ENCODE measurements at places on chromosomes 13 and 19. TPM values are rescaled to one million over a fixed set of nuclear protein-coding genes. Genes with fewer than 3 reads are reported as not detected.
A peak's percentile ranks its signal among the peaks of the same experiment; 100 is the strongest.

Gene IGFL4
- total RNA-seq, result not detected

Gene C2CD4C
- total RNA-seq, result 2.4 TPM

Gene ATP12A
- total RNA-seq, result not detected

Gene CYP2B6
- total RNA-seq, result 1.1 TPM

Gene CCDC61
- 15.9 TPM for total RNA-seq

Gene C13orf46
- 7.1 TPM for total RNA-seq

Gene DKKL1
- 1.0 TPM for total RNA-seq

Gene MAN2B1
- 176 TPM for total RNA-seq

Gene RNF113B
- not detected for total RNA-seq

Gene ZNF729
- total RNA-seq, result not detected

Gene FFAR1
- not detected for total RNA-seq

- H3K27me3 ChIP-seq, result no peaks in the 10 kb centered on the region
- H3K36me3 ChIP-seq, result peaks cover 6% of the 10 kb centered on the region
- no peak overlapping the region for H3K27ac ChIP-seq
- H3K4me3 ChIP-seq, result no peak overlapping the region
- H3K4me1 ChIP-seq, result no peaks in the 10 kb centered on the region
These were observed 185.7 kb downstream of the ABCC4 start for GRCh38 chr13:95115525-95115924.

GRCh38 chr13:49454388-49455006 is 10.4 kb downstream of the SETDB2 start:
- no peak overlapping the region for H3K4me3 ChIP-seq
- peaks cover 8% of the 10 kb centered on the region for H3K4me1 ChIP-seq
- peak overlapping the region; percentile 3 for H3K27ac ChIP-seq
- no peaks in the 10 kb centered on the region for H3K27me3 ChIP-seq
- no peak for DNase-seq

DNA sequence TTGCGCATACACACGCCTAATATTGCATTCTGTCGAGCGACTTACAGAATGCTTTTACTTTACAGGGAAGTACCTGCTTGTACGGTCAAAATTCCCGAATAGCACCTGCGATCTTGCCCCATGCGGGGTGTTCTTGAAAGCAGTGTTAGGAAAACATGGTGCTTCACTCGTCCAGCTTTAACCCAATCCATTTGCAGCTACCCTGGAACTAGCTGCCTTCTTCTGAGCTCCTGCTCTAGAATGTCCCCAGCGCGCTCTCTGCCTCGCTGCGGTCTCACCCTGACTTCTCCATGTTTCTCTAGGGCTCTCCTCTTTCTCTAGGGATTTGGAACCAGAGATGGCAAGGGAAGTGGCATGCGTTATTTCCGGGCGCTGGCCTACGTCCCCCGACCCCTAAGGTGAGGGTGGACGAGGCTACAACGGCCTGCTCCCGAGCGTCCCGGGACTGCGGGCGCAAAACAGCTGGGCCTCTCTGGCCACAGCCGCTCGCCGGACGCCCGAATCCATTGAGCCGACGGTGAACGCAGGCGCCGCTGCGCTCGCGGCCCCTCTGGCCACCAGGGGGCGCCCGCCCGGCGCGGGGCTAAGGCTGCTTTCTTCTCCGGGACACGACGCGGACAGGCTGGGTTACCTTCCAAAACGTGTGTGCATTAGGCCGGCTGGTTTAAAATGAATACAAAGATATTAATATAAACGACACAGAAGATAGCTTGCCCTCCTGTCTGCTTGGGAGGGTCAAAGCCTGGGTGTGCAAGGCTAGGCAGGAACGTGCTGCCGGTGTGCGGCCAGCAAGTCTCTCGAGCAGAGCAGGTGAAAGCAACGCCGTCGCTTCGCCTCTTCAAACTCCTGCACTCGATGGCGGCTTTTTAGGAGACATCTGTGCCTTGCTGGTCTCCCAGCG is 1.8 kb upstream of the SPRY2 start:
- H3K27ac ChIP-seq, result peak overlapping the region; percentile 90
- H3K4me3 ChIP-seq, result peak overlapping the region; percentile 90
- H3K27me3 ChIP-seq, result no peaks in the 10 kb centered on the region
- no peaks in the 10 kb centered on the region for H3K36me3 ChIP-seq

DNA sequence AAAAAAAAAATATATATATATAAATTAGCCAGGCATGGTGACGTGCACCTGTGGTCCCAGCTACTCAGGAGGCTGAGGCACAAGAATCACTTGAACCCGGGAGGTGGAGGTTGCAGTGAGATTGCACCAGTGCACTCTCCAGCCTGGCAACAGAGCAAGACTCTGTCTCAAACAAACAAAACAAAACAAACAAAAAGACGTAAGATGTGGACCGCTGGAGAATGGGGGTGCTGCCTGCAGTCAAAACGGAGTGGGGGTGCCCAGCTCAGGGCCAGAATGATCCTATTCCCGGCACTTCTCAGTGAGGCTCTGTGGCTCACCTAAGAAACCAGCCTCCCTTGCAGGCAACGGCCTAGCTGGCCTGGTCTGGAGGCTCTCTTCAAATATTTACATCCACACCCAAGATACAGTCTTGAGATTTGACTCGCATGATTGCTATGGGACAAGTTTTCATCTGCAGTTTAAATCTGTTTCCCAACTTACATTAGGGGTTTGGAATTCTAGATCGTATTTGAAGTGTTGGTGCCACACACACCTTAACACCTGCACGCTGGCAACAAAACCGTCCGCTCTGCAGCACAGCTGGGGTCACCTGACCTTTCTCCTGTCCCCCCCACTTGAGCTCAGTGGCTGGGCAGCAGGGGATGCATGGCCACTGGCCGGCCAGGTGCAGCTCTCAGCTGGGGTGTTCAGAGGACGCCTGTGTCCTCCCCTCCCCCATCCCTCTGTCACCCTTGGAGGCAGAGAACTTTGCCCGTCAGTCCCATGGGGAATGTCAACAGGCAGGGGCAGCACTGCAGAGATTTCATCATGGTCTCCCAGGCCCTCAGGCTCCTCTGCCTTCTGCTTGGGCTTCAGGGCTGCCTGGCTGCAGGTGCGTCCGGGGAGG is at the start of gene F7:
TSS of gene F7 (plus strand) at position 760 of the 889 bp plus-strand sequence. CDS start at position 811, 51 bp downstream.
- no peaks in the 10 kb centered on the region for H3K36me3 ChIP-seq
- no peak within 1 kb of the TSS for H3K27ac ChIP-seq
- no peak within 1 kb of the TSS for H3K4me3 ChIP-seq
- peaks cover 5% of the 10 kb centered on the region for H3K4me1 ChIP-seq
- H3K27me3 ChIP-seq, result peaks cover 12% of the 10 kb centered on the region

GRCh38 chr13:52926971-52927370 is 78.5 kb upstream of the PCDH8 start:
- H3K27ac ChIP-seq, result no peak overlapping the region
- H3K36me3 ChIP-seq, result no peaks in the 10 kb centered on the region
- H3K27me3 ChIP-seq, result no peaks in the 10 kb centered on the region
- H3K4me1 ChIP-seq, result no peaks in the 10 kb centered on the region
- no peak overlapping the region for H3K4me3 ChIP-seq

- H3K4me1 ChIP-seq, result peaks cover 14% of the 10 kb centered on the region
- peaks cover 18% of the 10 kb centered on the region for H3K27me3 ChIP-seq
- H3K4me3 ChIP-seq, result no peak overlapping the region
These were observed 3.5 kb downstream of the KCNN4 start for GRCh38 chr19:43777163-43777695.

DNA sequence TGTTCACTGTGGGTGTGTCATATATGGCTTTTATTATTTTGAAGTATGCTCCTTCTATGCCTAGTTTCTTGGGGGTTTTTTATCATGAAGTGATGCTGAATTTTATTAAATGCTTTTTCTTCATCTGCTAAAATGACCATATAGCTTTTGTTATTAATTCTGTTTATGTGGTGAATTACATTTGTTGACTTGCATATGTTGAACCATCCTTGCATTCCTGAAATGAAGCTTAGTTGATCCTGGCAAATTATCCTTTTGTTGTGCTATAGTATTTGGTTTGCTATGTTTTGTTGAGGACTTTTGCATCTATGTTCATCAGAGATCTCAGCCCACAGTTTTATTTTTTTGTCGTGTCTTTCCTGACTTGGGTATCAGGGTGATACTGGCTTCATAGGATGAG is 12.1 kb downstream of the GPC6 start:
- no peaks in the 10 kb centered on the region for H3K36me3 ChIP-seq
- DNase-seq, result no peak
- H3K4me1 ChIP-seq, result no peaks in the 10 kb centered on the region

DNA sequence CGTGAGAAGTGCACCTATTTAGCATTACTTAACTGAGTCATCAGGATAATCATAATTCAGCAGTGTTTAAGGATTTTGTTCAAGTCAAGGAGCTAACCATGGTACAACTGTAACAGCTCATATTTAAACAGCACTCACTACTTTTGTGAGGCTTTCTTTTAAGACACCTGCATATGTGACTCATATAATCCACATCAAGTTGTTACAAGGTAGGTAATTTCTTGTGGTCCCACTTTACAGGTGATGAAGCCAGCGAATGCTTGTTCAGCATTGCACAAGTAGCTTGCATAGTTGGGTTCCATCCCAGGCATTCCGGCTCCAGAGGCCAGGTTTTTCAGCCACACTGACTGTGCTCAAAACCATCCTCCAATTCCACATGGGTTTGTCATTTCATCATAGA is 569.2 kb downstream of the MYO16 start:
- no peaks in the 10 kb centered on the region for H3K4me1 ChIP-seq
- no peak overlapping the region for H3K4me3 ChIP-seq
- no peaks in the 10 kb centered on the region for H3K36me3 ChIP-seq
- H3K27ac ChIP-seq, result no peak overlapping the region
- H3K27me3 ChIP-seq, result no peaks in the 10 kb centered on the region
- DNase-seq, result no peak

GRCh38 chr13:98918771-98919170 is 59.1 kb downstream of the DOCK9 start:
- no peaks in the 10 kb centered on the region for H3K27me3 ChIP-seq
- H3K4me1 ChIP-seq, result peaks cover 13% of the 10 kb centered on the region
- H3K36me3 ChIP-seq, result no peaks in the 10 kb centered on the region
- no peak overlapping the region for H3K4me3 ChIP-seq

- H3K4me3 ChIP-seq, result no peak overlapping the region
- H3K27ac ChIP-seq, result no peak overlapping the region
- no peaks in the 10 kb centered on the region for H3K27me3 ChIP-seq
These were observed 474.9 kb upstream of the MIR17HG start for GRCh38 chr13:90872491-90873025.

DNA sequence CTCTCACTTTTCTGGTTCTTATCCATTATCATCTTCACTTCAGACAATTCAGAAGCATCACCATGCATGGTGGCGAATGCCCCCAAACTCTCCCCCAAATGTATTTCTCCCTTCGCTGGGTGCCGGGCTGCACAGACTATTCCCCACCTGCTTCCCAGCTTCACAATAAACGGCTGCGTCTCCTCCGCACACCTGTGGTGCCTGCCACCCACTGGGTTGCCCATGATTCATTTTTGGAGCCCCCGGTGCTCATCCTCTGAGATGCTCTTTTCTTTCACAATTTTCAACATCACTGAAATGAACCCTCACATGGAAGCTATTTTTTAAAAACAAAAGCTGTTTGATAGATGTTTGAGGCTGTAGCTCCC is 2.8 kb upstream of the F10 start:
- no peaks in the 10 kb centered on the region for H3K36me3 ChIP-seq
- no peaks in the 10 kb centered on the region for H3K4me1 ChIP-seq
- no peak for DNase-seq
- no peak overlapping the region for H3K4me3 ChIP-seq
- H3K27me3 ChIP-seq, result no peaks in the 10 kb centered on the region

GRCh38 chr13:43077461-43077860 is 54.1 kb downstream of the DNAJC15 start:
- no peaks in the 10 kb centered on the region for H3K36me3 ChIP-seq
- no peak for DNase-seq
- H3K4me3 ChIP-seq, result no peak overlapping the region
- H3K27me3 ChIP-seq, result no peaks in the 10 kb centered on the region
- no peak overlapping the region for H3K27ac ChIP-seq

GRCh38 chr19:48943081-48943480 is 9.6 kb downstream of the DHDH start:
- no peaks in the 10 kb centered on the region for H3K4me1 ChIP-seq
- no peak for DNase-seq
- H3K27me3 ChIP-seq, result no peaks in the 10 kb centered on the region
- no peak overlapping the region for H3K27ac ChIP-seq
- H3K4me3 ChIP-seq, result no peak overlapping the region

GRCh38 chr13:100895651-100896050 is 221.1 kb upstream of the TMTC4 start:
- no peaks in the 10 kb centered on the region for H3K27me3 ChIP-seq
- no peak for DNase-seq
- H3K27ac ChIP-seq, result no peak overlapping the region
- no peaks in the 10 kb centered on the region for H3K4me1 ChIP-seq

DNA sequence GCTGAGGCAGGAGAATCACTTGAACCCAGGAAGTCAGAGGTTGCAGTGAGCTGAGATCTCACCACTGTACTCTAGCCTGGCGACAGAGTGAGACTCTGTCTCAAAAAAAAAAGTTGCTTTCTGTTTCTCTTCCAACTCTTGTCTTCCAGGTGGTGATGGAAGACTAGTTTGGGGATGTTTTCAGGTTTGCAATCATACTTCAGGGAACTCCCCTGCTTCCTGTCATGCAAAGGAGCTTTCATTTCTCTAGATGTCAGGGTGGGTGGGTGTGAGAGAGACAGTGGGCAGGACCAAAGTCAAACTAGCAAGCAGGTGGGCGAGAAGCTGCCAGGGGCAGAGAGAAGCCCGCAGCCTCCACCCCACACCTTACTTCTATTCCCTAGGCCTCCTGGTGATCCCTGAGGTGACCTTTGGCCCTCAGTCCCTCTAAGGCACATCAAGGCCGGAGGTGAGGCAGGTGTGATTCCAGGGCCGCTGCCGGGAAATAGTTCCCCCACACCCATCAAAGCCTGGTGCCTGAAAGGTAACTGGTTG is 25.7 kb downstream of the CCNE1 start:
- H3K4me1 ChIP-seq, result no peaks in the 10 kb centered on the region
- H3K36me3 ChIP-seq, result no peaks in the 10 kb centered on the region
- no peak overlapping the region for H3K4me3 ChIP-seq
- H3K27me3 ChIP-seq, result no peaks in the 10 kb centered on the region
- no peak for DNase-seq

- H3K36me3 ChIP-seq, result no peaks in the 10 kb centered on the region
- H3K27me3 ChIP-seq, result no peaks in the 10 kb centered on the region
- no peak overlapping the region for H3K4me3 ChIP-seq
- DNase-seq, result no peak
These were observed 26.6 kb upstream of the SLC35E1 start for GRCh38 chr19:16598848-16599247.

DNA sequence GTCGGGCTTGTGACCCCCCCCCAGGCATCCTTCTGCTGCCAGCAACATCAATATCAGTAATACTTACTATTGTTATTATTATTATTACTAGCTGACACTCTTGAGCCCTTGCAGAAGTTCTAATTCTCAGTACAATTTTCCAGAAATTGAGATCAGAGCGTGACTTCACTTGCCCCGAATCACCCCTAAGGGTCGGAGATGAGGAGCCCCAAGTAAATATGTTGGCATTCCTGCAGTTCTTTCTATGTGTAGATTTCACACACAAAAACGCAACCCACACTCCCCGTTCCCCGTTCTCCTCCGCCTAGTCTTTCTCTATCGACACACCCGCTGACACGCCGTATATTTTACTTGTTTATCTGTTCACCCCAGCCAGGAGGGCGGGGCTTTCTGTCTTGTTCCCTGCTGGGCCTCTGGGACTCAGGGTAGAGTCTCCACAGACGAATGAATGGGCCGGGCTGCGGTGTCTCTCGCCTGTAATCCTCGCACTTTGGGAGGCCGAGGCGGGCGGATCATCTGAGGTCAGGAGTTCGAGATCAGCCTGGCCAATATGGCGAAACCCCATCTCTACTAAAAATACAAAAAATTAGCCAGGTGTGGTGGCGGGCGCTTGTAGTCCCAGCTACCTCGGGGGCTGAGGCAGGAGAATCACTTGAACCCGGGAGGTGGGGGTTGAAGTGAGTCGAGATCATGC is 14.7 kb downstream of the TLE5 start:
- no peaks in the 10 kb centered on the region for H3K27me3 ChIP-seq
- peak overlapping the region; percentile 15 for H3K4me3 ChIP-seq
- DNase-seq, result peak; percentile 84
- H3K4me1 ChIP-seq, result peaks cover 3% of the 10 kb centered on the region

All from left lung (tissue), 14 donors.